Caco-2 (cell line): ENCODE measurements at places on chromosomes 3 and 15.

DNA sequence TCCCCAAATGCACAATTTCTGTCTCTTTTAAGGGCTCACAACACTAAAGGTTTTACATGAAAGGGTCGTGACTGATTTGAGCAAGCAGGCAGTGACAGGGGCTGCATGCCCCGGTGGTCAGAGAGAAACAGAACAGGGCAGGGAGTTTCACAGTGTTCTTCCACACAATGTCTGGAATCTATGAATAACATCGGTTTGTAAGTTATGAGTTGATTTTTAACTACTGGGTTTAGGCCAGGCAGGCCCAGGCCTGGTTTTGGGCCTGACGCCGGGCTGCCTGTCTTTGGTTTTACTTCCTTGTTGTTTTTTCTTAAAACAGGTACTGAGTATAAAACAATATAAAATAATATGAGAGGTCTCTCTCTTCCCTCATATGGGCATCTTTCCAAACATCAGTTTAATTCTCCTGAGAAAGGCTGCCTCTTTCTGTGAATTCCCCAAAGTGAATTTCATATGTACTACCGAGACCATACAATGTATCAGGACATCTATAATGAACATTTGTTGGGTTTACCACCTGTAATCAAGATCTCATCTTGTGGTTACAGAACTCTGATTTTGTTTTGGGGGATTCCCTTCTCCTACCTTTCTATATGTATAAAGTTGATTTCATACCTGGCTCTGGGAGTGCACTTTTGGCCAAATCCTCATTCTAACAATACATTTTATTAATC, 74.4 kb downstream of the CD200 start:
- no peak for DNase-seq

DNA sequence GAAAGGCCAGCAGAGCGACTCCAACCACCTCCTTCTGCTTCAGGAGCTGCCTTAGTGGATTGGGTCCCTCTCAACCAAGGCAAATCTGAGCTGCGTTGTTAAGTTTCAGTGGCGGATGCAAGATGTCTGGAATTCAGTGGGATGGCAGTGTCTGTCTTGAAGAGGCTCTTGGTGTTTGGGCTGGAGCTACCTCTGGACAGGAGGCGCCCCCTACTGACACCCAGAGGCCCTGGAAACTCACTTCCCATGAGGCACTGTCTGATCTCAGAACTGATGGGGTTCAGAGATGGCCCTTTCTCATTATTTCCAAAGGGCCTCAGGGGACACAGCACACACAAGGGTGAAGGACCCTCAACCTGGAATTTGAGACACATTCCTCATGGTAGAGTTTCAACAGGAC, 6.0 kb upstream of the SLC28A1 start:
- DNase-seq, result peak; percentile 51

GRCh38 chr3:152459118-152459515, 190.4 kb downstream of the MBNL1 start:
- no peak for DNase-seq

DNA sequence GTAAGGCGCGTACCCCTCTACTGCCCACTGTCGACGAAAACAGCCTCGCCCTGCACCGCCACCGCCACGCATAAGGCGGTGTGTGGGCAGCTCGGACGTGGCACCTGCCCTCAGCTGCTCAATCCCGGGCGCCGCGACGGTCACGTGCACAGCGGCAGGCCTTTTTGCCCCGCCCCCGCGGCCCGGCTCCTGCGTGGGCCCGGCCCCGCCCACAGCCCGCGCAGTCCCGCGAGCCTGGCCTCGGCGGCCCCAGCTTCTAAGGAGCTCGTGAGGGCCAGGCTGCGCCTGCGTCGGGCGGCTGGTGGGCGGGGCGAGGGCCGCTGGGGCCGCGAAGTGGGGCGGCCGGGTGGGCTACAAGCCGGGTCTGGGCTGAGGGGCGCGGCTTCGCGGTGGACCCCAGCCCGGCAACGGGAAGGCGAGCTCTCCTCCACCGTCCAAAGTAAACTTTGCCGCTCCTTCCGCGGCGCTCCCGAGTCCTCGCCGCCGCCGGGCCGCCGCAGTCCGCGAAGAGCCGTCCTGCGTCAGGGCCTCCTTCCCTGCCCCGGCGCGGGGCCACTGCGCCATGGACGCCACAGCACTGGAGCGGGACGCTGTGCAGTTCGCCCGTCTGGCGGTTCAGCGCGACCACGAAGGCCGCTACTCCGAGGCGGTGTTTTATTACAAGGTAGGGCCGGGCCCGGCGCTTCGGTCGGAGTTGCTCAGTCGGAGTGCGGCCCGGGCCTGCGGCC, at the start of gene CAPN7:
TSS of gene CAPN7 (plus strand) at position 313 of the 728 bp plus-strand sequence. CDS start at position 563, 250 bp downstream.
- peak; percentile 96 for DNase-seq

DNA sequence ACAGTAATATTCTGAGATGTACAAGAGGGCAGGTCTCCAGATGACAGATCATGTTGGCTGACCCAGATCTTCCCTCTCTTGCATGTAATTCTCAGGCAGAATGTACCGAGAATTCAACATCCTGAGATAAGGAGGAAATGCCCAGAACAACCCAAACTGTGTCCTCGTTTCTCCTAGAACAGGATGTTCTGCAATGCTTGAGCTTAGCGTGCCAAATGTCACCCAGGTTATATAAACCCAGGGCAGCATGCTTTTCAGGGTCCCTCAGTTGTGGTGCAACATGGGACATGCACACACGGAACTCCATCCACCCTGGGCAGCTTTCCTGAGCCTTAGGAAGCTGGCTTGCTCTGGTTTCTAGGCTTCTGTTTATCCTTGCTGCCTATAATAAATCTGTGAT, 102.1 kb upstream of the CMC1 start:
- no peak for DNase-seq

- DNase-seq, result no peak
Observed at GRCh38 chr3:122268257-122269024, 56.6 kb upstream of the CSTA start.

GRCh38 chr3:82595530-82595929, 834.1 kb upstream of the GBE1 start:
- no peak for DNase-seq

GRCh38 chr3:29186131-29186599, 94.7 kb upstream of the RBMS3 start:
- DNase-seq, result no peak

DNA sequence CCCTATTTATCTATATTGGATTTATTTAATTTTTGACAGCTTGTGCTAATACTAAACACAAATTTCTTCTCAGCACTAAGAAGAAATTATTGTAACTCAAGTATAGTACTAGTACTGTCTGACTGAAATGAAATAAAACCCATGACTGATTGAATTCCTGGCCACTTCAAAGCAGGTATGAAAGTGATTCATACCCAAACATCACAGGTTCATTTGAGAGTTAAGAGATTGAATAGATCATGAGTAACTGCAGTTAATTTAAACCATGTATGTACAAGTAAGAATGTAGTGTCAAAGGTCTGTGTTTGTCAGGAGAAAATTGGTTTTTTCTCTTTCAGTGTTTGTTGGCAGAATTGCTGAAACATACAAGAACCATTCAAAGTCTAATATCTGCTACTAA, 332.0 kb upstream of the GRM7 start:
- DNase-seq, result no peak

DNA sequence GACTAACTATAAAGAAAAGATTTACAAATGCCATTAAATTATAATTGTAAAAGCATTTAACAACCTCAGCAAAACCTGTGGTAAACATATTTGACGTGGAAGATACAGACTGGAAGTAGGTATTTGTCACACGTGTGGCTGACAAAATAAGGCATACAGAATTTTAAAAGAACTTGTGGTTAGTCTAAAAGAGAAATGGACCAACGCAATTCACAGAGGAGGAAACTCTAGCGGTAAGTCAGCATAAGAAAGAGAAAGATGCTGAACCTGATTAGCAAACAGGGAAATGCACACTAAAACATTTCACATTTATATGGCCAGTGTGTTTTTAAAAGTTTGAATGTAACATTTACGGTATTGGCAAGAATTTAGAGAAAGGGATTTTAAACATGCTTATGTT, 35.3 kb downstream of the KCNH8 start:
- DNase-seq, result no peak
